HEK293T (cell line): ENCODE measurements at places on chromosomes 6 and 20.

GRCh38 chr6:166244353-166245045 is 63.7 kb downstream of the PRR18 start:
- DNase-seq: no peak

DNA sequence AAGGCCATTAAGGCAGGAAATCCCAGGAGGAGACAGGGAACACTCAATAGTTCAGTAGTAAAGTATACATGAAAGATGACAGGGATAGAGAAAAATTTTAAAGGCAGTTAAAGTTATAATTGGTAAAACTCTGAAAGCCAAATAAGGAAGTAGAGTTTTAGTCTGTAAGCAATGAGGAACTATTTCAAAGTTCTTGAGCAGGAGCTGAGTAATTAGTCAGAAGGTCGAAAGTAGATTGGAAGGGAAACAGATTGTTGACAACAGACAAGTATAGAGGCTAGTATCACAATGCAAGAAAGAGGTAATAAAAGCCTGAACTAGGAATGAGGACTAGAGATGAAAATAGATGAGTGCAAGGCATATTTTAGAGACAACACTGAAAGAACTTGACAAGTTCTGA is 150.3 kb downstream of the CDK19 start:
- no peak for DNase-seq

DNA sequence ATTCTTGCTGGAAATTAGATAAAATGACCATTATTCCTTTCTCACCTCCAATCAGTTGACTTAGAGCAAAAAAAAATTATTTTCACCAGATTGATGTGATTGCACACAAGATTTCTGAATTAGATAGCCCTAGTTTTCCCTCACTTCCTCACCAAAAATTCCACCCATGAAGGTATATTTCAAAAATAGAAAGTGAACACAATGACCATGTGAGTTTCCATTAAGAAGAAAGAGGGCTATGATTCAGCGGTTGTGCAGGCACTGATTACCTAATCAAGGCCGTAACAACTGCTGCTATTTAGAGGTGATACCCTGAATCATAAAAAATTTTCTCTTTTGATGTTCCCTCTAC is 19.5 kb upstream of the RALGAPA2 start:
- no peak for DNase-seq

- no peak for DNase-seq
These were observed 75.2 kb upstream of the ARHGAP18 start for GRCh38 chr6:129785047-129785755.

- no peak for DNase-seq
These were observed 372.0 kb downstream of the PLCB1 start for GRCh38 chr20:8504030-8504429.

- DNase-seq: no peak
These were observed 114.9 kb downstream of the EPHA7 start for GRCh38 chr6:93304505-93304904.

DNA sequence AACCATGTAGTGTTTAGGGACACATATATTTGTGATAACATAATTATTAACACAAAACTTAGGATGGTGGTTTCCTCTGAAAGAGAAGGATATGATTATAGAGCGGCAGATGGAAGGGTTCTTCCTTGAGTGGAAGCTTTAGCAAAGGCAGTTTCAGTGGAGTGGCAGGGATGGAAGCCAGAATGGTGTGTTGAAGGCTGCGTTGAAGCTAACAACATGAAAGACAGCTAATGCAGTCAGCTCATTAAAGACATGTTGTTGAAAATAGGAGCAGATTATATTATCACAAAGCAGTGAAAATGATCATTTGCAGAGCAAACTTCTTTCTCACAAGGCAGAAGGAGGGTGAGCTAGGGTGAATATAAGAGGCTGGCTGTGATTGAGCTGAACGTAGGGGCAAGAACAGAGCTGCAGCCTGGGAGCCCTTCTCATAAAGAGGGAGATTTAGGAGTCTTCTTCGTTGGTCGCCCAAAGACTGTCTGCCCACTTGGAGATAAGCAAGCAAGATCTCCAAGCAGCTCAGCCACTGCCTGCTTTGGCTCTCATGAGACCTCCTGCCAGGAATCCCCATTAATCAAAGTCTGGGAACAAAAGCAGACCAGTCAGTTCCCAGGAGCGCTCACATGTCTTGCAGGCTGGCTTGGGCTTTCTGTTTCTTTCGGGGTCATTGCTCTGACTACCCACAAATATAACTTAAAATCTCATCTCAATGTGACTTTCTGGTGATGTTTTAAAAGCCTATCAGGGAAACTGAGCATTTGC is 2.6 kb upstream of the ANKRD6 start:
- peak; percentile 57 for DNase-seq

- no peak for DNase-seq
These were observed 28.1 kb upstream of the GJA10 start for GRCh38 chr6:89866024-89866678.

GRCh38 chr20:50101887-50102286 is 11.1 kb downstream of the UBE2V1 start:
- no peak for DNase-seq

- DNase-seq: no peak
These were observed 17.3 kb downstream of the PHACTR1 start for GRCh38 chr6:12733876-12734275.

DNA sequence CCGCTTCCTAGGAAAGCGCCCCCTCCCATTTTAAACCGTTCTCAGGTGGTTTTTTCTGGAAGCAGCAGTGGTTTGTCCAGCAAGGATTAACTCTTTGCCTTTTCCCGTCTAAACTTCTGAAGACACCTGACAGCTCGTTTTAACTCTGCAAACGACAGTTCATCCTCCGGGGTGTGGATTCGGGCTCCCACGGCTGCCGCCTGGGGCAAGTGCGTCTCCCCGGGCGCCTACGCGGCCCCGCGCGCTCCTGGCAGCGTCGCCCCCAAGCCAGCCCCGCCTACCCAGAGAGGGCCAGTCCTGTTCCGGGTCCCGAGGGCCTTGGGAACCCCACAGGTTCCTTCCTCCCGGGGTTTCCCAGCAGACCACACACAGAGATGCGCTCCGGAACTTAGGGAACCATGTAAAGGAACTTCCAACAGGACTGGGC is 54.4 kb downstream of the PRR18 start:
- DNase-seq: no peak

GRCh38 chr6:149642829-149643580 is 5.5 kb downstream of the KATNA1 start:
- DNase-seq: no peak

- no peak for DNase-seq
These were observed 161.2 kb downstream of the KLHL32 start for GRCh38 chr6:97085772-97086171.

DNA sequence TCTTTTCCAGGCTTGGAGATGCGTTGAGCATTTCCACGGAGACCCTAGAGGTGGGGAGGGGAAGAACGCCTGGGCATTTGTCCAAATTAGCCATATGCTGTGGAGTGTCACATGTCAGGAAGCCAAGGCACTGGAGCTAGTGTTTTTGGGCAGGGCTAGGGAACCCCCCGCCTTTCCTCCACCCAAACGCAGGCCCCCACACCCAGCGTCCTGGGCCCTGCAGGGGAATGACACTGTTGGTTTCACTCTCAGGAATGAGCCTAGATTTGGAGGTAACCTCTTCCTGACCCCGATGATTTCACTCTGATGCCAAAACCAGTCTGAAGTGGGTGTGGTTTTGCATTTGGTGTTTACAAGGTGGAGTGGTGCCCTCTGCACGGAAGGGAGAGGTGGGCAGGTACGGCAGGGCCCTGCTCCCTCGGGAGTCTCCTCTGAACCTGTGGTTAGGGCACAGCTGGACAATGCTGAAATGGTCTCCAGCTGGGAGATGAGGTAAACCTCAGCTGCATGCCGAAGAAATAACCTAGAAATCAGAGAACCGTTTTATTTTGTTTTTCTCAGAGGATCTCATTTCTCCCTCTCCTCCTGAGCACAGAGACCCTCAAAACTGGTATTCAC is 29.5 kb downstream of the MTHFD1L start:
- DNase-seq: no peak

- no peak for DNase-seq
These were observed 350.2 kb upstream of the IMPG1 start for GRCh38 chr6:76422511-76423213.

DNA sequence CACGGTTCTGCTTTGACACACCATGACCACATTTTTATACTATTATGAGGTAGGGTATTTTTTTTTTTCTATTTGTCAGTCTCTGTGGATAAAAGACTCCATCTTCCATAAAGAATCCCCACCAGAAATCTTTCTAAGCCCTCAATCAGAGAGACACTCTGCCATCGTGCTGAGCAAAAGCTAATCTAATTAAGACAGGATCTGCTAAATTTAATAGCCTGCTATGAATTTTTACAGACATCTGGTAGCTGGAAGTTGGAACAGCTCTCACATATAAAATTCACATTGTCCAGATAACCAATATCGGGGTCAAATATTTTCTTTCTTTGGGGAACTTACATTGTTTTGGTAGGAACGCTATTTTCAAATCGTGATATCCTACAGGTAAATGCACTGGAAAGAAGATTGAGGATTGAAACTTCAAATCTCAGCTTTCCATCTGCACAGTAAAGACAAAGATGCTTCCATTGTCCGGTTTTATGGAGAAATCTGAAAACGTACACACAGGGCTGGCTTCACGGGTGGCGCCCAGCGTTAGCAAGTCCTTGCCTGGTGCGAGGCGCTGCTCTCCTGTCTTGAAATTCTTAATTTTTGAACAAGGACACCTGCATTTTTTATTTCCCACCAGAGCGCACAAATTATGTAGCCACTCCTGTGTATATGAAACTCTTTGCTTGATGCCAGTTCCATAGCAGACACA is 573.8 kb upstream of the NOX3 start:
- no peak for DNase-seq

- no peak for DNase-seq
These were observed 656.8 kb upstream of the CHD6 start for GRCh38 chr20:42274986-42275385.

- no peak for DNase-seq
These were observed 380.0 kb downstream of the LMBRD1 start for GRCh38 chr6:69416776-69417175.

DNA sequence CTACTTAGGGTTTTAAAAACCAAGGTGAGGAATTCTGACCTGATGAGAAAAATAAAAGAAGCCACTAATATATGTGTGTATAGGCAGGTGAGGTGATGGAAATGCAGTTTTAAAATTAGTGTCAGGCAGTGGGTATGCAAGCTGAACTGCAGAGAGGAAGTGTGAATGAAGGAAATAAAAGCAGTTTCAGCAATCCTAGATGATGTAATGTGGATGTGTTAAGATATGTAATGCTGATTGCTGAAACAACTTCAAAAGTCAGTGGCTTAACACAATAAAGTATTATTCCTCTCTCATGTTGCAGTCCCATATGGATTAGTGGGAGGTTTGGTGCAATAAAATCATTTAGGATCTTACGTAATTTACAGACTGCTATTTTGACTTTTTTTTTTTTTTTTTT is 119.9 kb upstream of the ASCC3 start:
- no peak for DNase-seq

- no peak for DNase-seq
These were observed 92.1 kb downstream of the EPB41L2 start for GRCh38 chr6:130970839-130971410.

- no peak for DNase-seq
These were observed 67.9 kb upstream of the STX16 start for GRCh38 chr20:58583176-58583575.

DNA sequence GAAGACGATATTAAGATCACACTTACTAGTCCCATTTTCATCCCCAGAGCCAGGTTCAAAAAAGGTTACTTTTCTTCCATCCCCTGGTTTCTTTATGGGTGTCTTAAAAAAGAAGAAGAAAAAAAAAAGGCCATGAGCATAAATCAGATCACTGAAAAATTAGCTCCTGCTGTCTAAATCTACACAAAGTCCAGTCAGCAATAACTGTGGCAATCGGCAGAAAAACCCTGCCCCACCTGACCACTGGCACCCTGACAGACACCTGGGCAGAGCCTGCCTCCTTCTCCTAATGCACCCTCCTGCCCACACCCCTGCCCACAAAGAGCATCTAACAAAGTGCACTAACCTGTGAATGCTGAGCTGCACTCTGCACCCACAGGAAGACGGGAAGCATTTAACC is 69.8 kb downstream of the STAU1 start:
- no peak for DNase-seq

DNA sequence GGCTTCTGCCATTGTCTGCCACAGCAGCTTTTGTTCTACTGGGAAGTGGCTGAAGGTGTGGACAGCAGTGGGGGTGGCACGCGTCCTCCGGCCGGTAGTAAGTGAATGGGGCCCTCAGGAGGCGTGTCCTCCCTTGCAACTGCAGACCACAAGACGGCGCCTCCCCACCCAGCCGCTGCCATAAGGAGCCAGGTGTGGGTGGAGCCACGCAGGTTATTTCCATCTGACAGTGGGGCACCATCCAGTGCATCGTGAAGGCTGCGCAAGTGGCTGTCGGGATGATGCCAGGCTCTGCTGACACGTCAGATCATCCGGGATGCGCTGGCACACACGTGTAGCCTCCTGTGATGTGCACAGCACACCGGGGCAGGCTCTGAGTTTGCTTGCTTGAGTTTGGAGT is 379.7 kb downstream of the CDH4 start:
- no peak for DNase-seq

- DNase-seq: no peak
These were observed 6.8 kb downstream of the HFE start for GRCh38 chr6:26094036-26094435.

GRCh38 chr20:23773579-23773978 is 22.8 kb upstream of the CST1 start:
- no peak for DNase-seq

DNA sequence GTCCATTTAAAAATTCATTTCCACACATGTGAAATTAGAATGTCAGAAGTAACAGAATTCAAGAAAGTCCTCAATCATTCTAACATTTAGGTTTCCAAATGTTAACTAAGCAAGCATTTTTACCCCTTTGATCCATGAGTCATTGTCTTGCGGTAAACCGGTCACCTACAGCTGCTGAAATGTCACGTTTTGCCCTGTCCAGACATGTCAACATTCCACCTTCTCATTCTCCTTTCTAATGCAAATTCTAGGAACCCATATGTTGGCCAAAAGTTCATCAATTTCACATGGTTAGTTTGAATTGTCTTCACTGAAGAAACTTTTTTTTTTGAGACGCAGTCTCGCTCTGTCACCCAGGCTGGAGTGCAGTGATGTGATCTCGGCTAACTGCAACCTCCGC is 117.2 kb downstream of the IPCEF1 start:
- no peak for DNase-seq

GRCh38 chr6:27786048-27786447 is 126.1 kb downstream of the OR2B2 start:
- DNase-seq: no peak

GRCh38 chr6:70563530-70563929 is 3.2 kb upstream of the SDHAF4 start:
- DNase-seq: no peak
